ENCODE measurements at places on chromosomes 2 and 18.

DNA sequence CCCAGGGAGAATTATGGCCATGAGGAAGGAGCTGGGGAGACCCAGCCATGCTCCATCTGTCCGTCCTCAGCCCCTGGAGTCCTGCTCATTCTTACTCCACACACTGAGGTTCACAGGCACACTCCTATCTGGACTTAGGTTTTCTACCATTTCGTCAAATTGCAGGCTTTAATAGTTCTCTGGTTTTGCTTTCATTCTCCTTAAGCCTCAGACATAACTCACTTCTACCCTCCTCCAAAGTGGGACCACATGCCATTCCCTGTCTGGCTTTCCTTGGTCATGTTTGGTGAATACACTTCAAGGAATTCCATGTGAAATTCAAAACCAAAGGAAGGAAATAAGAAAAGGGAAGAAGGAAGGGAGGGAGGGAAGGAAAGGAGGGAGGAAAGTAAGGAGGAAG is 115.7 kb downstream of the CMPK2 start:
- no peak for DNase-seq

DNA sequence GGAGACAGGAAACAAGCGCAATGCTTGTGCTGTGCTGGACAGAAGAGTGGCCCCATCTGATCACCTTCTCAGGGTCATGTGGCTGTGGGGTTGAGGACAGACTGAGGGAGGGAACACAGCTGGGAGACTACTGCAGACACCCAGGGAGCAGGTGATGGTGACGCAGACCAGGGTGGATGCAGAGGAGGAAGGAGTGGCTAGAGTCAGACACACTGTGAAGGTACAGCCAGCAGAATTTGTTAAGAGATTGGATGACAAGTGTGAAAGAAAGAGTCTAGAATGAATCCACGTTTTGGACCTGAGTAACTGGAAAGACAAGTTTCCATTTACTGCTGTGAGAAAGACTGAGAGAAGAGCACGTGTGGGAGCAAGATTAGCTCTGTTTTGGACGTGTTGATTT is 15.9 kb upstream of the POMC start:
- no peak for DNase-seq

DNA sequence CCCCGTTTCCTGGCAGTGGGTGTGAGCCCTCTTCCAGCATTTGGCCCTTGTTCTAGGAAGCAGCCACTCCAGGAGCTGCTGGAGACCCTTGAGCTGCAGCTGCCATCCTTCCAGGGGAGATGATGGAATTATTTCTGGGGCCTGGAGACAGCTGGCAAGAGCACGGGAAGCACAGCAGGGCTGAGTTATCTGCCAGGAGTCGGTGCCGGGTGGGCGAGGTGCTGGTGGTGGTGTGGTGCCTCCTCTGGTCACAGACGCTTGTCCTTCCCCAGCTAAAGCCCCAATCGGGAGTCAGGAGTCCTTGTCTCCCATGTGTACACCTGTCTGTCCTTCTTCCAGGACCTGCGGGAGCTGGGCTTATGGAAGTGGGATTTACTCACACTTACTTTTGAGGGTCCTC is 36.0 kb downstream of the DPYSL5 start:
- no peak for DNase-seq

DNA sequence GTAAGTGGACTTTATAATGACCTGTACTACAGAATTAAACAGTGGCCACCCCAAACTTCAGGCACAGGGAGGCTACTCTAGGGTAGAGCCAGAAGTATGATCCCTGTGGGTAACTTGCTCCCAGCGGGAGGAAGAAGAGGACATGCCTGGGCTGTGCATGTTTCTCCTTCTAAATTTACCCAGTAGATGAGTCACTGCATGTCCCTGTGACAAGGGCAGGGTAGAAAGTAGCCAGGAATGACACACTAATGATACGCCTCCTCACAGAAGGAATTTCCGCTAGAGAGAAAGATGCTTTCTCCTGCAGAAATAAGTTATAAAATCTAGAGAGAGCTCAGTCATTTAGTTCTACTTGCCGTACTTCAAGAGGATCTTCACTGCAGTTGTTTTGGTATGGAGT is 7.5 kb downstream of the ACYP2 start:
- DNase-seq = no peak

GRCh38 chr2:147297820-147298219 is 547.0 kb upstream of the ACVR2A start:
- no peak for DNase-seq

- DNase-seq = no peak
These were observed 134.1 kb downstream of the RND3 start for GRCh38 chr2:150353376-150353775.

DNA sequence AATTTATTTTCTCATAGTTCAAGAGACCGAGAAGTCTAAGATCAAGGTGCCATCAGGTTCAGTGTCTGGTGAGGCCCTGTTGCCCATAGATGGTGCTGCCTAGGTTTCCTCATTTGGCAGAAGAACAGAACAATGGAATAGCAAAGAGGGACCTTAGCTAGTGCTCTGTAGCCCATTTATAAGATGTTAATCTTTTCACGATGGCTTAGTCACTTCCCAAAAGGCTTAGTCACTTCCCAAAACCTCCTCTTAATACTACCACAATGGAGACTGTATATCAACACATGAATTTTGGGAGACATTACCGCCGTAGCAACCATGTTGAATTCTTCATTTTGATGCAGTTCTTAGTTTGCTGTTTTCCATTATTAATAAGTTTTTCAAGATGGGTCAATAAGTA is 246.3 kb upstream of the NRP2 start:
- DNase-seq = no peak

DNA sequence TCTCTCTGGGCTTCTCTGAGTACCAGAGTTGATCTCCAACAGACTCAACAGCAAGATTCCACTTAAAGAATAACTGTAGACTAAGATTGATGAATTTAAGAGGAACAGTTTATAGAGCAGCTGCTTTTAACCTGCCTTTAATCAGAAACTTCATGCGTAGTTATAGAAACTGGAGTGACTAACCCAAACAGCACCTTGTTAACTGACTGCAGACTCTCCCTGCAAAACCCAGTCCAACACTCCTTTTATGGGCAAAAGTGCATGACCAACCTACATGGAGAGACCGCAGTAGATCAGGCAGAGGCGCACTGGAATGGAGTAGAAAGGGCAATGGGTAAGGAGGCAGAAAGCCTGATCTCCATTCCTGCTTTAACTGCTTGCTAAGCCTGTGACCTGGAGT is 110.6 kb downstream of the NRP2 start:
- no peak for DNase-seq

- no peak for DNase-seq
These were observed 46.0 kb downstream of the ACAA2 start for GRCh38 chr18:49767111-49768050.

GRCh38 chr18:27789406-27789805 is 387.5 kb downstream of the CDH2 start:
- DNase-seq = no peak

DNA sequence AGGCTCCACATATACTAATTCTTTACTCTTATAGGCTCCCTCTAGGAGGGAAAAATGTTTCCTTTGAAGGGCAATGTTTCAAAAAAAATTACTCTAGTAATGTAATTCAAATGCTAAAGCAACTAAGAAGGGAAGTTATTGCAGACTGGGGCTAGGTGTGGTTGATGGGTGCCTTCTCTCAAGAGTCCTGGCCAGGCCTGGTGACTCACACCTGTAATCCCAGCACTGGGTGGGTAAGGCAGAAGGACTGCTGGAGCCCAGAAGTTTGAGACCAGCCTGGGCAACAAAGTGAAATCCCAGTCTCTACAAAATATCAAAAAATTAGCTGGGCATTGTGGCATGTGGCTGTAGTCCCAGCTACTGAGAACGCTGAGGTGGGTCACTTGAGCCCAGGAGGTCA is 31.2 kb upstream of the CDKL4 start:
- DNase-seq = no peak

DNA sequence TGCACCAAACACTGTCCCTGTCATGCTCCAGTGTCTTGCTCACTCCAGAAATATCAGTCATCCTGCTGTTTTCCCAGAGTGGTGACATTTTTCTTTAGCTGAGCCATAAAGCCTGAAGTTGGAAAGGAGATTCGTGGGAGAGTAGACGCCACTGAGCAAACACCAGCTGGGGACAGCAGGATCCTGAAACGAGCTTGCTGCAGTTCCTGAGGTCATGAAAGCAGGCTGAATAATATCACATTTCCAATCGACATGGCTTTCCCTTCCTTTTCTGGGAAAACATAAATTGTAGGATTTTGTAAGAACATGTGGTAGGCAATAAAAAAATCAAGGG is 276.4 kb downstream of the CDCA7 start:
- DNase-seq = no peak

DNA sequence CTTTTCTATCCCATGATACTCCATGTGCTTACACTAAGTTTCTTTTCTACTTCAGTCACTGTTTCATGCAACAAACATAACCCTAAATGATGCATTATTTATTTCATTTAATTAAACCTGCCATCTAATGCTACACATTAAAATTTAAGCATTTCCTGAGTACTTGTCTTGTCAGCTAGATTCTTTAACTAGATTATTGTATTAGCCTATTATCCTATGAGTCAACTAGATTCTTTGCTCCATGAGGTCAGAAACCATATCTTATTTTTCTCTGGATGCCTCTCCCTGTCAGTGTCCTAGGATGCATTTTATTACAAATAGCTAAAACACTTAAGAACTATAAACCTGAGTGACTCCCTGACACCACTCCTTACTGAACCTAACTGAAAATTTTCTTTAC is 652.4 kb downstream of the SLC4A3 start:
- DNase-seq = no peak

DNA sequence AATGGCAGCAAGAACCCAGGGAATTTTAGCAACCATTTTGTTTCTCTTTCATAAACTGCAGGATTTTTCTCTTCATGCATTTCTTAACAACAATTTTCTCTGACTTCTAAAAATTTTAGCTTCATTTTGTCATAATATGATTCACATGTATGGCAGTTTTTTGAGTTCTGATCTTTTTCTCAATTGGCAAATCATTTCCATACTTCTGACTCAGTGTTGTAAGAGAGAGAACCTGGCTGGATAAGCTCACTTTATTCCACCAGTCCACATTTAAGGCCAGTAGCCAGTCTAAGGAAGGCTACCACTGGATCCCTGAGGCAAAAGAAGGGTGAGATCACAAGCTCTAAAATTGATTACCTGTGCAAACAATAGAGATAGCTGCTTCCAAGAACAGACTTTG is 42.8 kb upstream of the COL3A1 start:
- DNase-seq = no peak

DNA sequence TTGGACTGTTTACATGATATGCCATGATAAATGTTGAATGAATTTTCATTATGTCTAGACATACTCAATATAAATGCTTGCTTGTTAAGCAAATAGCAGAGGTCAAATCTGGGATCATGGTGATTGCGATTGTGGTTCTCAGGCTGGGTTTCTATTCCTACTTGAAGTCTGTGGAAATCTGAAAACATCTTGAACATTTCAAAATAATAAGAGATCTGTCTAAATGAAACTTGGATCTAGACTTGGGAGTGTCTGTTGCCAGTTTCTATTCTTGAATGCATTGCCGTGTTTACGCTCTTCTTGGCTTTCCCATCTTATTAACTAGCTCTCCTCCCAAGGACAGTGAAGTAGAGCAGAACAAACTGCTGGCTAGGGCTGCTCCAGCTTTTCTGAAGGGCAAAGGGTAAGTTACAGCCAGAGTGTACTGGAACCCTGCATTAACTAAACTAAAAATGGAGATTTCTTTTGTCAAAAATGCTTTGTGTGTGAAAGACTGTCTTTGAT is 127.7 kb downstream of the DTNA start:
- peak; percentile 67 for DNase-seq

DNA sequence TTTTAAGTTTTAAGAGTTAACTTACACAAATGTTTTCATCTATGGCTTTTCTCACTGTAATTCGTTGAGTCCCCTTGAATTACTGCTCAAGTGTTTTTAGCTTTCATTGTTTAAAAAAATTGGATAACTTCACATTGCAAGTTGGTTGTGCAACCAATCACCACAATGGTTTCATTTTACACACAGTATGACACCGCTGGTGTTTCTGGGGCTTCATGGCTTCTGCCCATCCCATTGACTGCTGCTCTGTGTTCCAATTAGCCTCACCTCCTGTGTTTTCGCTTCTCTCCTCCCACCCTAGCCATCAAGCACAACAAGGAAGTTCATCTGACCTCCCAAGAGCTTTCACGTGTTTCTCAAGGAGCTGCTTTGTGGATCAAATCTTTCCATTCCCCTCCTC is 199.1 kb upstream of the CHAC2 start:
- no peak for DNase-seq

GRCh38 chr18:27411911-27412310 is 226.8 kb upstream of the CHST9 start:
- no peak for DNase-seq
